ENCODE measurements at places on chromosomes 6 and 20.

- DNase-seq, result no peak
These were observed 48.5 kb upstream of the EDN1 start for GRCh38 chr6:12241493-12242175.

DNA sequence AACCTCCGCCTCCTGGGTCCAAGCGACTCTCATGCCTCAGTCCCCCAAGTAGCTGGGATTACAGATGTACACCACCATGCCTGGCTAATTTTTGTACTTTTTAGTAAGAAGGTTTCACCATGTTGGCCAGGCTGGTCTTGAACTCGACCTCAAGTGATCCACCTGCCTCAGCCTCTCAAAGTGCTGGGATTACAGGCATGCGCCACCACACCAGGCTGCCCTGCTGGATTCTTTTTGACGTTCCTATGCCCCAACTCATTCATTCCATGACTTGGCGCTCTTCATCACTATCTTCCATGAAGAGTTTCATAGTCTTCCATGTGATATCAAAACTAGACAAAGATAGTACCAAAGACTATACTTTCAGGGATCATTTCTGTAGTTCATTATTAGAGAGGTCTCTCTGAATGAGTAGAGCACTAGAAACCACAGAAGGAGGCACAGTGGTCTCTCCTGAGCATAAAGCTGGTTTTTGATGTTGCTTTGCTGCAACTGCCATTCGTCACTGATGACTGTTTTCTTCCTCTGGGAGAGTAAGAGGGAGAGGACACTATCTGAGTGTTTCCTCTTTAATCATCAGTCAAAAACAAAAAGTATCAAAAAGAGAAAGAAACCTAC, 23.5 kb downstream of the DNAAF9 start:
- no peak for DNase-seq

- DNase-seq, result no peak
These were observed 73.2 kb downstream of the QRSL1 start for GRCh38 chr6:106702451-106703110.

GRCh38 chr6:21241231-21242130, 352.1 kb upstream of the SOX4 start:
- no peak for DNase-seq

- DNase-seq, result no peak
These were observed 1265.4 kb upstream of the ADGRB3 start for GRCh38 chr6:67369679-67370078.

DNA sequence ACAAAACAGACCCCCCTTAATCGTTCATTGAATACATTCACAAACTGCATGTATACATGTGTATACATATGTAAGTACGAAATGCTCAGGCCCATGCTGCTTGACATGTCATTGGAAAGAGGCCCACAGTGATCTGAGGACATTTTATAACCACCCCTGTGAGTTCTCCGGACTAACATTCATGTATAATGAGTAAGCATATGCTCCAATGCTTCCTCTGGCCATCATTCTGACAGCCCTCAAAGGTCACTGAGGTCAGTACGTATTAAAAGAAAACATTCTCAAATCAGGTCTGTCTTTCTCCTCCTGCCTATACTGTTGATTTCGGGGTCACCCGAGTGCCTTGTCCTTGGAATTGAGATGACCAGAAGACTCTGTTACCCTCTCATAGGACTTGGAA, 54.9 kb downstream of the TENT5A start:
- DNase-seq, result no peak

- peak; percentile 56 for DNase-seq
These were observed 14.3 kb upstream of the FOXP4 start for GRCh38 chr6:41531591-41532582.

- DNase-seq, result no peak
These were observed 139.7 kb upstream of the PTPRK start for GRCh38 chr6:128659878-128660622.

GRCh38 chr6:129936329-129937165, 75.4 kb upstream of the TMEM244 start:
- no peak for DNase-seq

- no peak for DNase-seq
These were observed 280.3 kb upstream of the JARID2 start for GRCh38 chr6:14965424-14966075.

DNA sequence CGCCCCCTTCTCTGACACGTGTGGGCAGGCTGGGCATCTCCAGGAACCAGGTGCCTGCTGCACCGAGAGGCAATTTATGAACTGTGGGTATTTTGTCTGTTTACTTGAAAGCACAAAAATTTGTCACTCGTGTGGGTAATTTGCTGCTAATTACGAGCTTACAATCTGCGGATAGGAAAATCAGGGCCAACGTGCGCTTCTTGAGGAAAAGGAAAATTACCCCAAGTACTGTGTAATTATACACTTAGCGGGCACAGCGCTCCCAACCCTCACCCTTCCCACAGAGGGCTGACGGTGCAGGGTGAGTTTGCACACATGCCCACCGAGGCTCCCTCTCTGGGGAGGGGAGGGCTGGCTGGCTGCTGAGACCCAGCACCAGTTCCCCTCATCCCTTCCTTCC, 25.3 kb upstream of the MDGA1 start:
- DNase-seq, result no peak

DNA sequence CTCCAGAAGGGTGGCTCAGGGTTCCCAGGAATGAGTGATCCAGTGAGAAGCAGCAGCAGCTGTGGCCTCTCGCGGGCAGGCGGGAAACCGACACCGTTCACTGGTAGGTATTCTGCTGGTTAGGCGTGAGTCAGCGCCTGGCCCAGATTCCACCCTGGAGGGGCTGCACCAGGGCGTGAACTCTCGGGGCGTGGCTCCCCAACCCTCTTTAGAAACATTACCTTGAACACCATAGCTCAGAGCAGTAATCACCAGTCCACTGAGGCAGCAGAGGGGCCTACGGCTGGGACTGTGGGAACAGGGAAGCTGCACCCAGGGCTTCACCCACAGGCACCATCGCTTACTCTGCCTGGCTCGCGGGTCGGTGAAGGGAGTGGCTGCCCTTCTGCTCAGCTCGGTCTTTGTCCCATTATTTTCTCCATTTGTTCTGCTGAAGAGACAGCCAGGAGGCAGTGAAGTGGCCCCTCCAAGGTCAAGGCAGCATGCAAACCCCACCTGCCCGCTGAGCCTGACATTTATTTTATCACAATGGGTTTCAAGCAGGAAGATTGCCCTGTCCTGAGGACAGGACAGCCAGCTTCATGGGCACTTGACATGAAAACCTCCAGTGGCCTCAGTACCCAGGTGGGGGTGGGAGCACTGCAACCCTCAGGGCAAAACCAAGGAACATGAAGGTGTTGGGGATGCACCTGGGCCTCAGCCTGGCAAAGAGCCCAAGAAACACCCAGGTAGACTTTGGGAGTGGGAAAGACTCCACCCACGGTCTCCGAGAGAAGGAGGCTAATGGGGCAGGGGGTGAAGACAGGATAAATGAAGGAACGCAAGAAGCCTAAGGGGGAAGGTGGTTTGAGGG, 51.0 kb upstream of the CD93 start:
- no peak for DNase-seq

GRCh38 chr6:149347067-149347466, 29.6 kb downstream of the TAB2 start:
- no peak for DNase-seq

GRCh38 chr20:15256676-15257568, 919.5 kb upstream of the FLRT3 start:
- DNase-seq, result no peak

DNA sequence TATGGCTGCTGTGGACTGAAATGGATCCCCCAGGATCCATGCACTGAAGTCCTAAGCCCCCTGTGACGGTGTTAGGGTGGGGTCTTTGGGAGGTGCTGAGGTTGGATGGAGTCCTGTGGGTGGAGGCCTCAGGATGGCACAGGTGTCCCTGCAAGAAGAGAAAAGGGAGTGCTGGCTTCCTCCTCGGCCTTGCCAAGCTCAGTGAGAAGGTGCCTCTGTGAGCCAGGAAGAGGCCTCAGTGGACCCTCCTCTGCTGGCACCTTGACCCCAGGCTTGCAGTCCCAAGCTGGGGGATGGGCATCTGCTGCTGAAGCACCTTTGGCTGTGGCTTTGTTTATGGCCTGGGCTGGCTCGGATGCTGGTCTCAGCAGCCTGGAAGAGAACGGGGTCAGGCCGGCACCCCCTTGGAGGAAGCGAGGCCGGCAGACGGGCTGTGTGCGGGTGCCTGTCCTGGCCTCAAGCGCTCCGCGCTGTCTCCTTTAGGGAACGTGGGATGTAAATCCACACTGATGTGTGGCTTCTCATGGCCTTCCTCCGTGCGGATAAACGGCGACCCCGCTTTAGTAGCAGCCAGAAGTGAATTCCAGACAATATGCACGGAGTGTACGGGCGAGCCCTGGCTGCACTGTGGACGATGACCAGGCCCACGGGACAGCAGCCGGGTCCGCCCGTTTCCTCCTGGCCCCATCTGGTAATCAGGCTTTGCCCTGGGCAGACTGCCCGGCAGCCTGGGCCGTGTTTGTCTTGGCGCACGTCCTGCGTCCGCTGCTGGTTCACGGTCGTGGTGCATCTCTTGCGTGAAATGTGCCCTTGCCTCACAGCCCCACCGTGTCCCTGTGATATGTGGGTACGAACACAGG, 182.6 kb downstream of the ERMARD start:
- DNase-seq, result no peak

DNA sequence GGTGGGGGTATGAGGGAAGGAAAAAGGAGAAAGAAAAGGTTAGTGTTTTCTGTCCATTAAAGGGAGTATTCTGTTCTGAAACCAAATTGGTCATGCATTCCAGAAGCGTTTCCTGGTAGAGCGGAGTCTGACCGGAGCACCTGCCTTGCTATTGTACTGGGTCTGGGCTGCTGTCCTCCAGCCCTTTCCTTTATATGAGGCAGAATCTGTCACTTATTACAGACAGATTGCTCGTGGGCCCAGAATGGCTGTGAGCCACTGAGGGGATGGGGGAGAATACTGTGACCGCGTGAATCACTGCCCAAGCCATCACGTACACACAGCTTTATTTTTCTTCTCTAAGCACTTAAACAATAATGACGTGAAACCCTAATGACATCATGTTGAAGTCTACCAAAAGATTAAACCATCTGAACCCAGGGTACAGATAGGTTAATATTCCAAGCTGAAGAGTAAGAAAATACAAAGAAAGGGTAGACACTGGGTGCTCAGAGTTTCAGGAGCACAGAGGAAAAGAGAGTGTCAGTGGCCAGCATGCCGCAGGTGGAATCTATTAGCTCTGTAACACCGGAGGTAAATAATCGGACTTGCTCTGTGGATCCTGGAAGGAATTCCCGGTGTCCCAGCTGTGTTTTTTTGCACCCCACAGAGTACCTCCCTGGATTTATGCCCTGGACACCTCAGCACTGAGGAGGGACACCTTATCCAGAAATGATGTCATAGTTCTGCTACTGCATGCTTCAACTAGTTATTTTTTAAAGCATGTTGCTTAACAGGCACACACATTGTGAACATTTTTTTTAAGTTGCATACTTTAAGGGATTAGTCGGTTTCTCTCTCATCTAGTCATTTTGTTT, 573.3 kb downstream of the PKHD1 start:
- DNase-seq, result no peak
